Fibroblast of skin of abdomen (primary cell): ENCODE measurements at places on chromosomes 12 and 14.

DNA sequence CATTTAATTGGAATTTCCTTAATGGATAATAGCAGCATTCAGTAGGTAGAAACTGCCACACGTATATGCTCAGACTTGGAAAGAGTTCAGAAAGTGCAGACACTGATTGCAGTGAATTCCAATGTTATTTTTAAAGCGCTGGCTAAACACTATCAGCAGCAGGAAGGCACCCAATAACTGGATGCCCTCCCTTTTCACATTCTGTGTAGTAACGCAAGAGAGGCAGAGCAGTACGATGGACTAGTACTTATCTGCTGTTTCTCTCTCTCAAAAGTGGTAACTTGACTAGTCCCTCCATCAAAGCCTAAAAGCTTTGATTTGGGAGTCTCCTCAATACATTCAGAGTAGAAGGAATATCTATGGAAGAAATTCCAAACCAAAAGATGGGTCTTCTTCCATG is 791.0 kb downstream of the TMTC2 start:
- DNase-seq = peak; percentile 7

GRCh38 chr12:23221066-23221465 is 596.1 kb downstream of the ETNK1 start:
- no peak for DNase-seq

- DNase-seq = no peak
Measured at GRCh38 chr12:13450231-13451080, 253.9 kb downstream of the EMP1 start.

DNA sequence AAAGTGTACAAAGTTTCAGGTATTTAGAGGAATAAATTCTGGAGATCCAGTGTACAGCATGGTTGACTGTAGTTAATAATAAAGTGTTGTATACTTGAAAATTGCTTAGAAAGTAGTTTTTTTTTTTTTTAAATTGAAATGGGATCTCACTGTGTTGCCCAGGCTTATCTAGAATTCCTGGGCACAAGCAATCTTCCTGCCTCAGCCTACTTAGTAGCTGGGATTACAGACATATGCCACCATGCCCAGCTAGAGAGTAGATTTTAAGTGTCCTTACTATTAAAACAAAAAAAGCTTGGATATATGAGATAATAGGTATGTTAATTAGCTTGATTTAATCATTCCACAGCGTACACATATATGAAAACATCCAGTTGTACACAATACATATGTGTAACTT is 27.7 kb downstream of the FUT8 start:
- no peak for DNase-seq

GRCh38 chr12:73623421-73623820 is 914.2 kb upstream of the ATXN7L3B start:
- DNase-seq = no peak

- DNase-seq = no peak
Measured at GRCh38 chr14:44766285-44766684, 195.5 kb downstream of the KLHL28 start.

DNA sequence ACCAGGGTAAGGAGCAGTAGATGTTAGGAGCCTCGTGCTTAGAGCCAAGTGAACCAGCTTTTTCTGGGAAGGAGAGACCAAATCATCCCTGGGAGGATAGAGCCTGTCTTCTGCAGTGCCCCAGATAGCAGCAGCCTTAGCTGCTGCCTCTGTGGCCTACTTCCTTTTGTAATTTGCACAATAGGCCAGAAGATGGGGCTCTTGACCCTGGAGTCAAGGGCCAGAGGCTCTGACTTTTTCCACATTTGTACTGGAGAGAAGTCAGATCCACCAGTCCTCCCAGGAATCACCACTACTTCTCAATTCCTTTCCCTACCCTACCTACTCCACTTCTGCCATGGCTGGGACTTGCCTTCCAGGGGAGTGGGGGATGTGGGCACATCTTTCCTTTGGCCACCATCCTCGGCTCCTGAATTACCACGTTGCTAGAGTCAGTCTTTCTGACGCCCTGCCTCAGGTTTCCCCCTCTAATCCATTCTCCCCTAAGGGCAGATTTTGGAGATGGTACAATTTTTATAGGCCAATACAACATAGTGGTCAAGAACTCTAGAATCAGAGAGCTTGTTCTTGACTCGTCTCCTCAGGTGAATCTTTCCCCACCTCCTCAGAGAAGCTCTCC is 3.3 kb upstream of the SLC4A8 start:
- peak; percentile 71 for DNase-seq

- no peak for DNase-seq
Measured at GRCh38 chr14:78982551-78982950, 812.4 kb downstream of the NRXN3 start.

DNA sequence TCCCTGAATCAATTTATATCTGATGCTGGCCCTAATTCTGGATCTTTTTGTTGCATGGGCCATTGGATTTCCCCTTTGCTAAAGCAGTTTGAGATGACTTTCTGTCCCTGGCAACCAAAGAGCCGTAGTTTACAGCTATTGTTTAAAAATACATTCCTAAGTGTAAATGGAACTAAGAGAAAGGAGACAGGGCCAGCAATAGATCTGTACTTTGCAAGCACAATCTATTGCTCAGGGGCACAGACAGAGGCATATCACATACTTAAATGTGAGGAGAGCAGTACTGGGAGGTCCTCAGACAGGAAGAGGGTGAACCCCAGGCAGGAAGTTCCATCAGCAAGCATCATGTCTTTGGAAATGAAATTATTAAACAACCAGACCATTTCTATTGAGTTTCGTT is 126.6 kb downstream of the ZFP36L1 start:
- no peak for DNase-seq

- DNase-seq = peak; percentile 70
Measured at GRCh38 chr14:75310295-75311111, 31.9 kb downstream of the FOS start.

- DNase-seq = peak; percentile 33
Measured at GRCh38 chr12:91367234-91367849, 184.7 kb upstream of the DCN start.

DNA sequence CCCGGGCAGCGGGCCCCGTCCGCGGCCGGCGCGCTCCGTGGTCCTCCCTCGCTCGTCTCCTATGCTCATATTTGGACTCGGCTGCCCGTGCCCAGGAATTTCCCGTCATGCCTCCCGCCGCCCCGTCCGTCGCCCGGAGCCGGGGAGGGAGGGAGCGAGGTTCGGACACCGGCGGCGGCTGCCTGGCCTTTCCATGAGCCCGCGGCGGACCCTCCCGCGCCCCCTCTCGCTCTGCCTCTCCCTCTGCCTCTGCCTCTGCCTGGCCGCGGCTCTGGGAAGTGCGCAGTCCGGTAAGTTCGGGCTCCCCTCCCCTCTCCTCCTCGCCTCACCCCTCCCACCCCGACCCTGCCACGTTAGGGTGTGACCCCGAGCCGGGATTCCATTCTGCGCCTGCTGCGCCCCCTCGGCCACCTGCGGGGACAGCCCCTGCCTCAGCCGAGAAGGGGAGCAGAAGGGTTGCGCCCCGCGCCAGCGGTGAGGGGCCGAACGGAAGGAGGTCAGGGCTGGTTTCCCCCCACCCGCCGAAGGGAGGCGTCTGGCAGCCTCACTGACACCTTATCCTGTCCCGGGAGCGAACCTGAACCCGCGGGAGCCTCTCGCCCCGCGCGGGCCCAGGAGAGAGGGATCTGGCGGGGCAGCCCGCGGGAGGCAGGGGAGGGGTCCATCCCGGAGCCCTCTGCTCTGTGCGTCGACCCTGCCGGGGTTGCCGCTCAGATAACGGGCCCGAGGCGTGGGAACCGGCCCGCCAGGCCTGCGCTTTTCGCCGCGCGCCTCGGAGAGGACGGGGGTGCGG is at the start of gene MSRB3:
TSS of gene MSRB3 (plus strand) at position 108 of the 793 bp plus-strand sequence. CDS start 29,897 bp downstream, outside the sequence.
- DNase-seq = peak; percentile 88

GRCh38 chr14:103128631-103129300 is 5.5 kb downstream of the TNFAIP2 start:
- no peak for DNase-seq

DNA sequence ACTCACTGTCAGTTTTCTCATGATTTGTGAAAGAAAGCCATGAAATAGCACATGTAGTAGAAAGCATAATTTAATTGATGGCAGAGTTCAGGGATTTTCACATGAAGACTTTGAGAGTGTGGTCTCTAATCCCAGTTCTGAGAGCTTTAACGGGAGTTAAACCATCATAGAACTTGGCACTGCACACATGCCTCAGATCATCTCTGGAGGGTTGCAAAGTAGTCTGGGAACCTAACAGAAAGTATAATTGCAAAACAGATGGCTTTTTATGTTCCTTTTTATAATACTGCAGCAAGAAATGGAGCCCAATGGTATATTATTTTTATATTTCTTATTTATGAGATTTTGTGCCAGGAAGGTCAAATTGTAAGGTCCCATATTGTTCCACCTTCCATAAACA is 77.9 kb downstream of the BHLHE41 start:
- no peak for DNase-seq

DNA sequence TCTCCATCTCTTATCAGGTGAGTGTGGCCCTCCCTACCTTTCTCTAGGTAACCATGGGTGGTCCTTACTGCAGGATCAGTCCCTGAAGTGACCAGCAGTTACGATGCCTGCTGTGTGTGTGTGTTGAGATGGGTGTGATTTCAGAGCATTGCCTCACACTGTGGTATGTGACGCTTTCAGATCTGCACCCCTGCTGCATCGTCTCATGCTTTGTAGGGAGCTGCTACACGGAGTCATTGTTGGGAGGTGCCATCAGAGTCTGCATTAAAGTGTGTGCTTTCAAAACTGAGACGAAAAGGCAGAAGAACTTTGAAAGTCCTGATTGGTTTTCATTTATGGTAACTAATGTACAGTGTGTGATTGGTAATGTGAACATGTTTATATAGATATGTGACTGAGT is 150.5 kb downstream of the PELI2 start:
- DNase-seq = peak; percentile 58

DNA sequence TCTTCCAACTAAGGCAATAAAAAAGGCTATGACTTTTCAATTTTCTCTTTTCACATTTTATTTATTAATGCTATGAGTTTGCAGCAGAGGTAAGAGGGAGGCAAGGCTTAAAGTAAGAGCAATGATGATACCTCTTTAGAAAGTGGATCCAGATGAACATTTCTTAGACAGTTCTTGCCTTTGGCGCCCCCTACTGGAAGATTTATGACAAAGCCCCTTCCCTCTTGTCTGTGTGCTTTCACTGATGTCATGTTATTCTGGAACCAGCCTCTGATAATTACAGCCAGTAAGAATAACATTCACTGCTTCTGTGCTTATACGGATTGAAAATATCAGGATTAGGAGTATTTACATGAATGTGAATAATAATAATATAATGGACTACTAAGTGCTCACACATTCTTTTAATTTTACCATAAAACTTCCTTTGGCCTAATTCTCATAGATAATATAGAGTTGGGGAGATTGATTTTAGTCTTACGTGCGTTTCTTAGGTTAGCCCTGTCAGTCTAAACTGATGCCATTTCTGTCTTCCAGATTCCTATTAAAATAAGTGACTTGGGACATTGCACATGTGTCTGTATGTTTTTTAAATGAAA is 1929.9 kb upstream of the SEL1L start:
- peak; percentile 69 for DNase-seq

DNA sequence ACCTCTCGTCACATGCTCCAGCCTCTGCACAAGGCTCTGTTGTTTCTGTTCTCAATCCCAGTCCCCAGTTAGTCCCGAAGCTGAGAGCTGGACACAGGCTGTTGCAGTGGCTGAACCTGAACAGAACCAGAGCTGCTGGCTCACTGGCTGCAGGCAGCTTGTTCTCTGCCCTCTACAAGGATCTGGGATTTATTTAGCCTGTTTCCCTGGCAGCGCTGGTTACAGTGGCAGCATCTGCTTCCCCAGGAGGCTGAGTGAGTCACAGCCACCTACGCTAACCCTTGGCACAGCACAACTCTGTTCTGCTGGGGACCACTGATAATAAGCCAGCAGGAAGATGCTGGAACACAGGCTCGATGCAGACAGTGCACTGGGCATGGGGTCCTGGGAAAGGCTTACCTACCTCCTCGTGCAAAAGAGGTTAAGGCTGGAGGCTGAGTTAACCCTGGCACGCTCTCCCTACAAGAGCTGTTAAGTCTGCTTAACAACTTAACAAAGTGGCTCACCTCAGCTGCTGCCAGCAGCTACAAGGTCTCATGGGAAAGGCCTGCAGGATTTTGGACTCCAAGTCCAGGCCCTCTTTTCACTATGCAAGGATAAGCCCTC is 299.6 kb downstream of the PCNX1 start:
- DNase-seq = peak; percentile 52

- DNase-seq = no peak
Measured at GRCh38 chr14:100893760-100894159, 9.8 kb downstream of the RTL1 start.

DNA sequence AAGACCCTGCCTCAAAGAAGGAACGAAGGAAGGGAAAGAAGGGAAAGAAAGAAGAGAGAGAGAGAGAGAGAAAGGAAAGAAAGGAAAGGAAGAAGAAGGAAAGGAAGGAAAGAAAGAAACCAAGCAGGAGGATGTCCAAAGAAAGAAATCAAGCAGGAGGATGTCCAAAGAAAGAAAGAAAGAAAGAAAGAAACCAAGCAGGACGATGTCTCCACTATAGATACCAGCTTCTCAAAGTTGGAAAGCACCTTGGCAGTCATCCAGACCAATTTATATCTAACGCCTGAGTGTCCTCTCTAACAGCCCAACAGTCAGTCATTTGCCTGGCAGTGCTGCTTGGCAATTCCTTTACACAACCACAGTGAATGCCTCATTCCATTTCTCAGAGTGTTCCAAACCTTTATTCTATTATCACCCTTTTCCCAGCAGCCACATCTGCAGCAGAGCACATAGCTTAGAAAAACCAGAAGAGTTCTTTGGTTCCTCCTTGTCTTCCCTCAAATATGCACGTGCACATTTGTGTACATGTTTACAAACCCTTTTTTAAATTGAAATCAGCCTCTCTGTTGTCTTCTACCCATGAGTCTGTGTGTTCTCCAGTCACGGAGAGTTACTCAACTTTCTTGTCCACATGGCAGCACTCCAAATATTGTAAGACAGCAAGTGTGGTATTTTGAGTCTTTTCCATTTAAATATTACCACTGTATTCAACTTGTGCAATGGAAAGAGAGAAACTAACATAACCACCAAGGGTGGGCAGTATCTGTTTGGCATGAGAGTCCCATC is 138.4 kb downstream of the STXBP6 start:
- peak; percentile 87 for DNase-seq

DNA sequence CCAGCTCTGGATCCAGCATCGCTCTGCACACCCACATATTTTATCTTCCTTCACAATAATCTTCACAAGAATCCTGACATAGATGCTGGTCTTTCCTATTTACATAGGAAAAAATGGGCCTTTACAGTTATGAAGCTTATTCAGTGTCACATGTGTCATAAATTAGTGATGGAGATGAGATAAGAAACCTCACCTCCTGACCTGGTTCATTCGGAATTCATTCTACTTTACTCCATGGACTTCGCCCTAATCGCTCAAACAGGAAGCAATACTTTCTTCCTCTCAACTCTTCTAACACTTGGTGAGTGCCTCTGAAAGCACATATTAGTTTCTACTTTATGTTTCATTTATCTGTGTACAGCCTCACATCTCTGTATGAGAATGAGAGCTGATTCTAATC is 12.0 kb upstream of the SINHCAF start:
- DNase-seq = no peak

GRCh38 chr12:124194893-124195566 is 99.9 kb upstream of the RFLNA start:
- DNase-seq = no peak

- no peak for DNase-seq
Measured at GRCh38 chr12:2111826-2112225, 59.0 kb downstream of the CACNA1C start.

- DNase-seq = peak; percentile 49
Measured at GRCh38 chr14:71703477-71703876, 228.8 kb upstream of the RGS6 start.

GRCh38 chr14:20456971-20457370 is 1.9 kb downstream of the APEX1 start:
- no peak for DNase-seq

GRCh38 chr12:28162697-28163096 is 27.6 kb upstream of the CCDC91 start:
- DNase-seq = no peak
